ENCODE measurements at places on chromosomes 11 and 22.
A peak's percentile ranks its signal among the peaks of the same experiment; 100 is the strongest.

GRCh38 chr22:48803948-48804810 lies 1023.5 kb downstream of the BRD1 start:
- DNase-seq = no peak

GRCh38 chr11:75383246-75383645 lies 16.1 kb upstream of the RPS3 start:
- peak; percentile 39 for DNase-seq

DNA sequence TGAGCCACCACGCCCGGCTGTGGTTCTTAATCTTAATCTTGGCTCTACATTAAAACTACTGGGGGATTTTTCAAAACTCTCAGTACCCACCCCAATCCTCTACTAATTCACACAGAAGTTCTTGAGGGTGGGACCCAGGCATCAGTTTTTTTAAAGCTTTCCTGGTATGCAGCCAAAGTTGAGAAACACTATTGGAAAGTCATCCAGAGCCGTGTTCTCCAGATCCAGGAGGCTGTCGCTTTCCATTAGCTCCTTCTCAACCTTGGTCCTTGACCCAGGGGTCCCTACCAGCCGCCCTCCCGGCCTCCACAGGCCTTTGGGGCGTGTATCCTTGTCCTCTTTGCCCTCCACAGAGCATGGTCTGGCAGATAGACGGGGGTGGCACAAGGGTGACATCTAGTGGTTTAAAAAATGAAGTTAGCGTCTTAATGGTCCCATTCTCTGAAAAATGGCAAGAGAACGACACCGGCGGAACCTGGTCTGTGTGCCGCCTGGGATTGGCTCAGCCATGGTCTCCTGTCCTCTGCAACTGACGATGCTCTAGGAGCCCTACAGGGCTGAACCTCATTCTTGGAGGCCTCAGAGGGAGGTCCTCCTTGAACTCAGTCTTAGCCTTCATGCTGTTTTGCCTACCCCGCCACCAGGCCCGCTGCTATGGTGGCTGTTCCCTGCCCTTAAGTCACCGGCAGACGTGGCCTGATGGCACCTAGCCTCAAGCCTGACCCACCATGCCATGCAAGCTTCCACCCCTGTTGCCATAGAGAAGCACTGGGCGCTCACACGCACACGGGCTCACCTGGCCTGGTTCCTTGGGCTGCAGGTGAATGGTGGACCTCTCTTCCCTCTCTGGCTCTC lies 152.0 kb upstream of the SYN3 start:
- peak; percentile 61 for DNase-seq

DNA sequence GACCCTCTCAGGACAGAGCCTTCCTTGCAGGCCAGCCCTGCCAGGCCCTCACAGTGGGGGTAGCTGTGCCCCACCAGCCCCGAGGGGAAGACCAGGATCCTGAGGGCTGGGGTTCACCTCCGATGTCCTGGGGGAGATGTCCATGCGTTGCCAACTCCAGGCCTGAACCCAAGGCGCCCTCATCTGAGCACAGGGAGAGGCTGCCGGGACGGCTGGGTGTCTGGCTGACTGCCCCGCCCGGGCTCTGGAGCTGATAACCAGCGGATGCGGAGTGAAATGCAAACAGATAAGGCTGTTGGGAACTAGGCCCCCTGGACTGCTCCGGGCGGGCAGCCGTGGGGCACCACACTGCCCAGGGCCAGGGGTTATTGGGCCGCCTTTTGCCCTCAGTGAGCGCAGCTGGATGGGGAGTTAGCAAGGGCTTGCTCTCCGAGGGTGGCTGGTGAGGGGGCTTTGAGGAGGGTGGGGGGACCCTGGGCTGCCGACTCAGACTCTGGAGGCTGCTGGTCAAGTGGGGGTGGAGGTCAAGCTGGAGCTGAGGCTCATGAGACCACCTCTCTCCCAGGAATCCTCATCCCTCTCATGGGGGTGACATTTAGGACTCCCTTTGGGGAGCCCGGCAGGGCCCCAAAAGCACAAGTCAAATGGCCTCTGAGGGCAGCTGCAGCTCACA lies 5.6 kb upstream of the MUC6 start:
- no peak for DNase-seq

DNA sequence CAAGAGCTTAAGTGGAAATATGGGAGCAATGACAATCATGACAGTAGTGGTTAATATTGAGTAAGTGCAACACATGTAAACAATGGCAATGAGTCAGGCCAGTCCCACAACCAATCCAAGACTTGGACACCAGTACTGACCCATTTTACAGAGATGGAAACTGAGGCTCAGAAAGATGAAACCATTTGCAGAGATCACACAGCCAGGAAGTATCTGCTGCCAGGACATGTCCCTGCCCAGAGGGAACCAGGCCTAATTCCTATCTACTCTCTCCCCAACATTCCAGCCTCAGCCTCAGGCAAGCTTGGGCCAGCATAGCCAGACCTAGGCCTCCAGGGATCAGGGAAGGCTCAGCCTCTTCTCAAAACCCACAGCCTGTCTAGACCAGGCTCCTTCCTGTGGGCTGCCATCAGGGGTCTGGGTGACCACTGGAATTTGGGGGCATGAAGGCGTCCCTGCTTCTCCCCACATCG lies 395.1 kb downstream of the MN1 start:
- DNase-seq = no peak

DNA sequence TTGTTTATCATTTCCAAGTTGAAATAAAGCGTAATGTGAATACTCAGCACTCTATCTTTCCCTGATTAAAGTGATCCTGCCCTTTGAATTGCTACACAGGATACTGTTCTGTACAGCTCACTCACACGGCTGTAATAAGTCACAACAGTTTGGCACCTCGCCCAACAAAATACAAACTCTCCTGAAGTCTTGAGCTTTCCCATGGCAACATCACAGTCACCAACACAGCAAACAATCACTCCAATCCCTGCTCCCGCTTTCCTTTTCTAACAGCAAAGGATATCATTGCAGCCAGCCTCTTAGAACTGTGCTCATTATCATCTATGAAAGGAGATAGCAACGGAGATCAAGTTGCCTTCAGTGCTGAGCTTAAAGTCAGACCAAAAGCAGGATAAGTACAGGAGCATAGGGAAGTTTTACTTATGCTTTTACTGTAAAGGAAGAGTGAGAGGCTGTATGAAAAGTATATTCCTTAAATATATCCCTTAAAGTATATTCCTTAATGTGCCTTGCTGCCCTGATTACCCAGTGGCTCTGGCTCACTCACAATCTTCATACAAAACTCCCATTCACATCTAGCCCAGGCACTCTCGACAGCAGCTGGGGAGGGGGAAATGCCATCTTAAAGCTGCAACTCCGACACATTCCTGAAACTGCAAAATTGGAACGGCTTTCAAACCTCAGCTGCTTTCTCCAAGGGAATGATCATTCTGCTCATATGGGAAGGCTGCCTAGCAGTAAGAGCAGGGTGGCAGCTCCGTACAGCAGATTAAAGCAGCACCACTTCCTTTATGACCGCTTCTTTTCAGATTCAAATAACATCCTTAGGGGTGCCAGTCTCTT lies 35.8 kb downstream of the MAML2 start:
- no peak for DNase-seq

DNA sequence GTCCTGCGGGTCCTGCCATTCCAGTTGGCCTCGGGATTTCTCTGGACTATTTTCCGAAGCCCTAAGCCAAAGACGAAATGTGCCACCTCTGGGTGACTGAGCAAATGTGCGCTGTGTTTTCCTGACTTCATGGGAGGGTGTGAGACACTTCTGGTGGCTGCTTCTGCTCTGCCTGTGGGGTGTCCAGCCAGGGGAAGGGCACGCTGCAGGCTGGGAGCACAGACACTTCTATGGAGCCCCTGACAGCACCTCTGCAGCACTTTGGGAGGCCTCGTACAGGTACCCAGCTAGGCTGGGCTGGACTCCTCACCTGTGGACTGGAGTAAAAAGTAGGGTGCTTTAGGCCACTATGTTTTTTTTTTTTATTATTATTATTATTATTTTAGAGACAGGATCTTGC lies 17.7 kb downstream of the TANGO2 start:
- no peak for DNase-seq

DNA sequence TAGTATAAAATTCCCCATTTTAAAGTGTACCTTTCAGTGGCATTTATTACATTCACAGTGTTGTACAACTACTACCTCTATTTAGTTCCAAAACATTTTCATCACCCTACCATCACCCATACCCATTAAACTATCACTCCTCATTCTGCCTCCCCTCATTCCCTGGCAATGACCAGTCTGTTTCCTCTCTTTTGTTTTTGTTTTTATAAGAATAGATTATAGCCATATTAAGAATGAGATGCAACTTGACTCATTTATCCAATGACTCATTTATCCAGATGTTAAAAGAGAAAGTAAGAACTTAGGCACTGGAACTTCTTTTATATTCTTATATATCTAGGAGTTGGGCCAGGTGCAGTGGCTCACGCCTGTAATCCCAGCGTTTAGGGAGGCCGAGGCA lies 156.3 kb downstream of the FAT3 start:
- DNase-seq = no peak

- no peak for DNase-seq
Observed at GRCh38 chr11:119453881-119454280, 30.9 kb upstream of the THY1 start.

- DNase-seq = no peak
Observed at GRCh38 chr11:36108881-36109589, 165.2 kb downstream of the LDLRAD3 start.

GRCh38 chr11:11425806-11426205 lies 72.8 kb upstream of the CSNK2A3 start:
- DNase-seq = no peak

- DNase-seq = peak; percentile 8
Observed at GRCh38 chr11:57237204-57237681, at the start of gene APLNR. Gene APLNR, minus strand, starts transcription at chr11:57237250. Its CDS starts 246 bp downstream, at chr11:57237004.

- DNase-seq = no peak
Observed at GRCh38 chr22:36671404-36671803, 32.1 kb downstream of the CACNG2 start.

- DNase-seq = no peak
Observed at GRCh38 chr22:24695060-24695459, 79.5 kb downstream of the PIWIL3 start.

DNA sequence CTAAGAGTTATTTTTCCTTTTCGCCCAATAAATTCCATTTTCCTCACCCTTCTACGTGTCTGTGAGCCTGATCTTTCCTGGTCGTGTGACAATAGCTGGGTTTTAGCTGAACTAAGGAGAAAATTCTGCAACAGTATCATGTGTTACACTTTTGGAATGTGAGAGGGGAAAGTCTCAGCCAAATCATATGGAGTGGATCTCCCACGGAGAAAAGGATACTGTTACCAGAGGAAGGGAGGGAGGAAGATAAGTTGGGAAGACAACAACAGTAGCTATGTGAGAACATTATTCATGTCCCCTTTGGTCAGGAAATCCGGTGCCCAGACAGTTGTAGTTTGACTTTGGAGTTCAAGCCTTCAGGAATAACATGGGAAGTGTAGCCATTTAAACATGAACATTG lies 584.0 kb upstream of the RAG2 start:
- no peak for DNase-seq

GRCh38 chr11:75840522-75840921 lies 25.5 kb downstream of the UVRAG start:
- DNase-seq = no peak

DNA sequence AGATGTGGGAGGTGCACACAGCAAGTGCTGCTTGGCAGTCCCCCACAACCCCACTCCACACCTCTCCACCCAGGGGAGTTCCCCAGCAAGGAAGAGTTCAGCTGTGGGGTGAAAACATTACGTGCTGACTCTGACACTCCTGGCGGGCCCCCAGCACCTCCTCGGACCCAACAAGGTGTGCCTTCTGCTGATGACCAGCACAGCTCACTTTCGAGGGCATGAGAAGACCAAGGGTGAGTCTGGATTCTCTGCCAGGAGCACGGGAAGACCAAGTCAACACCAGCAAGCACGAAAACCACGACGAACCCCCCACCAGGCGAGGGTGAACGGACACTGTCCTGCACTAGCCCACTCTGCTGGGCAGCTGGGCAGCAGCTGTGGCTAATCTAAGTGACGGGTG lies 1.4 kb downstream of the ALG12 start:
- no peak for DNase-seq
